ENCODE measurements at places on chromosomes 16 and 17. TPM values are rescaled to one million over a fixed set of nuclear protein-coding genes. Genes with fewer than 3 reads are reported as not detected.

The MC1R gene
- 6.2 TPM for total RNA-seq

The ZNF205 gene
- total RNA-seq, result 14.3 TPM

The NPIPA2 gene
- 1.8 TPM for total RNA-seq

The MT1M gene
- total RNA-seq, result 0.18 TPM

The ZNF385C gene
- total RNA-seq, result 0.30 TPM

The CCL7 gene
- total RNA-seq, result 0.27 TPM

The TTYH2 gene
- 1.6 TPM for total RNA-seq

The MYH1 gene
- not detected for total RNA-seq

The LPO gene
- total RNA-seq, result 0.06 TPM

The PRR11 gene
- total RNA-seq, result 68.5 TPM

The KRTAP17-1 gene
- not detected for total RNA-seq

The KRTAP4-12 gene
- total RNA-seq, result not detected

The CMTM1 gene
- total RNA-seq, result 1.4 TPM

The DDX19B gene
- 27.8 TPM for total RNA-seq

The KRTAP4-1 gene
- 0.24 TPM for total RNA-seq

The PRSS36 gene
- 1.2 TPM for total RNA-seq

The AURKB gene
- 146 TPM for total RNA-seq

The TBX2 gene
- total RNA-seq, result 4.6 TPM

The HAP1 gene
- total RNA-seq, result 1.2 TPM

The KLHL10 gene
- total RNA-seq, result not detected

The GRAP gene
- 0.47 TPM for total RNA-seq

The CCDC144A gene
- 0.95 TPM for total RNA-seq

The NOS2 gene
- total RNA-seq, result 0.33 TPM

The PIP4K2B gene
- 34.5 TPM for total RNA-seq

The CX3CL1 gene
- 0.07 TPM for total RNA-seq

The OR3A3 gene
- not detected for total RNA-seq

The SLC5A11 gene
- 0.27 TPM for total RNA-seq

The TBC1D3I gene
- not detected for total RNA-seq
